Gastroesophageal sphincter (tissue), 4 donors: ENCODE measurements at places on chromosomes 5 and 9.

DNA sequence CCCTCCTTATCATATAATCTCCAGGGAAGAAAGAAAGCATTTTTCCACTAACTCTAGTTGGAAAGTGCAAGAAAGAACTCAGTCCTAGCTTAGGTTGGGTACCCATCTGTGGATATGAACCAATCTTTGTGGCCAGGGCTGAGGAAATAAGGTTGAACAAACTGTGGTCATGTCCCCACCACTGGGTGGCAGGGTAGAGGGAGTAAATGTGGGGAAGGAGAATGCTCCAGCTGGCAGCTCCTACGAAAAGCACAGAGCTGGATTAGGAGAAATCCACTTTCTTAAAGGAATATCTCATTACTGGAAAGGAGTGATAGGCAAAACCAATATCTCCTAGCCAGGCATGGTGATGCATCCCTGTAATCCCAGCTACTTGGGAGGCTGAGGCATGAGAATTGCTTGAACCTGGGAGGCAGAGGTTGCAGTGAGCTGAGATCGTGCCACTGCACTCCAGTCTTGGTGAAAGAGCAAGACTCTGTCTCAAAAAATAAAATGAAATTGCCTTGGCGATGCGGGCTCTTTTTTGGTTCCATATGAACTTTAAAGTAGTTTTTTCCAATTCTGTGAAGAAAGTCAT lies 175.1 kb downstream of the CCDC192 start:
- no peak for ATAC-seq

DNA sequence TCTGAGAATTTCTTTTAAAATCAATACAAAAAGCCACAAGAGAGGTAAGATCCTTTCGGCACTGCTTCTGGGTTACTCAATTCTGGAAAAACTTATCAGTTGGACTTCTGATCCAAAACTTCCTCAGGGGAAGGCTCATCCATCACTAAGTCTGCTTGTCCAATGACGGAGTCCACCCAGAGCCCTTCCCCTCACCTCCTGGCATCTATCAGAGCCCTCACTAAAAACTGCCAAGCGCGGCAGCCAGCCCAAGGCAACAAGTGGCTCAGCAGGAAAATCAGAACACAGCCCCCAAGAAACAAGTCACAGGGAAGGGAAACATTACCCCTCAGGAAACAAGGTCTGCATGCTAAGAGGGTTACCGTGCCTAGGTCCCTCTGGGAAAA lies 869 bp upstream of the ESM1 start:
- ATAC-seq, result no peak

GRCh38 chr5:11946317-11946716 lies 42.1 kb upstream of the CTNND2 start:
- ATAC-seq, result no peak

DNA sequence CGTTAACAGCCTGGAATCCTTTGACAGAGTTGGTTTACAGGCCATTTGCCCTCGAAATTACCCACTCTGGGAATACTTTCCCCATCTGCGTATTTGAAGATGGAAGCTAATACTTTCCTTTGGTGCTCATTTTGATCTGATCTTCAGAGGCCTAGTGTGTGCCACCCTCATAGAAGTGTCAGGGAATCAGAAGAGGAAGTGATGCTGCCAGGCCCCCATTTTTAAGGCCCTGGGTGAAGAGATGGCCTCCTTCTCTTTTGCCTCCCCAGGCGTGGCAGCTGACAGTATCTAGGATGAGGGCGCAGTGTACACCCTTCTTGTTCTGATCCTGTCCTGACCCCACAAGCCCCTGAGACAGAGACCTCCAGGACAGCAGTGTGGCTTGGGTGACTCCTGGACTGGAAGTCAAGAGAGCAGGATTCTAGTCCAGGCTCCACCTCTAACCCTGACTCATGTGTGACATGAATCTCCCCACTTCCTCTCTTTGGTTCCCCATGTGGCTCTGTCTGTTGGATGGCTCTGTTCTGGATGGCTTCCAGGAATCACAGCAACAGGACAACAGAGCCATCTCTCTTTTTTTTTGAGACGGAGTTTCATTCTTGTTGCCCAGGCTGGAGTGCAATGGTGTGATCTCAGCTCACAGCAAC lies 27.8 kb downstream of the CSF1R start:
- peak; percentile 51 for ATAC-seq

GRCh38 chr5:161311965-161312364 lies 234.6 kb downstream of the GABRB2 start:
- no peak for ATAC-seq

DNA sequence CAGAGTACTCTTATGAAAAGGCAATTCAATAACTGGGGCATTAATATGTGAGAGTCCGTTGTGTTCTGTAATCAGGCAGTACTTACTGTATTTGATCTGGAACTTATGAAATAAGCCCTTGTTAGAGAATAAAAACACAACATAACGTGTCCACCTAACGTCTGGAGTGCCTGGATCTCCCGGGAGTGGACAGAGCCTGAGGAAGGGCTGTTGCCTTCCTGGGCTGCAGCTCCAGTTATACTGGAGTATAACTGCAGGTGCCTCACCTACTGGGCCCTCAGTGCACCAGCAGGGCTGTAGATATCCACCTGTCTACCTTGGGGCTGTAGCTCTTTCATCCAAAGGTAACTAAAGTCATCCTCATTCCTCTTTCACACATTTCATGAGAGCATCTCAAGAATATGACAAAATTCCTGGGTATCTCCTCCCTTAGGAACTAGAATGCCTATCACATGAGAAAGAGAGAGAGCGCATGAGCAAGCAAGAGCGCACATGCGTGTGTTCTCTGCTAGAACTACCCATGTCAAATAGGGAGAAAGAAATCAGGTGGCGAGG lies 200.1 kb downstream of the GAPVD1 start:
- ATAC-seq, result no peak

GRCh38 chr5:137758715-137759306 lies 4.6 kb upstream of the HNRNPA0 start:
- ATAC-seq, result no peak

GRCh38 chr9:89815061-89815902 lies 210.5 kb downstream of the GADD45G start:
- ATAC-seq, result no peak

DNA sequence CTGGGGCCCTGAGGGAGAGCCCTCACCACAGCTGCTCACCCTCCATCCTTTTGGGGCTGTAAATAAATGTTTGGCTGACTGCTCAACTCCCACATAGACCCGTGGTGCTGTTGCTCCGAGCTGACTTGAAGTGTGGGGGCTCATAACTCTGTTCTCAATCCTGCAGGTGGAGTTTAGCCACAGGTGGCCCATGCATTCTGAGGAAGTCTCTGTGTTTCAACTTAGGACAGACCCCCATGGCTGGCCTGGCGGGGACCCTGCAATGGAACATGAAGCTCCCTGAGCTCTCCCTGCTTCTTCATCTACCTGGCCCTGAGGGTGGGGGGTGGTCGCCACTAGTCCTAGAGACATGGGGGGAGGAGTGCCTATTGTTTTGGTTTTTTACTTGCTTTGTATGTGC lies 19.7 kb downstream of the NDUFS6 start:
- ATAC-seq, result no peak

- no peak for ATAC-seq
Measured at GRCh38 chr5:169185626-169186025, 115.3 kb downstream of the SLIT3 start.

GRCh38 chr9:101225271-101225670 lies 159.5 kb downstream of the BAAT start:
- ATAC-seq, result no peak

- no peak for ATAC-seq
Measured at GRCh38 chr5:133235696-133236426, 184.0 kb downstream of the HSPA4 start.

- ATAC-seq, result no peak
Measured at GRCh38 chr5:53350368-53350767, 130.1 kb upstream of the FST start.

GRCh38 chr9:130583271-130583670 lies 3.9 kb downstream of the FUBP3 start:
- ATAC-seq, result no peak

- no peak for ATAC-seq
Measured at GRCh38 chr5:177520916-177521513, 4.3 kb upstream of the DDX41 start.

GRCh38 chr5:169803077-169803981 lies 166.3 kb downstream of the DOCK2 start:
- ATAC-seq, result peak; percentile 95

- ATAC-seq, result no peak
Measured at GRCh38 chr5:172115541-172115982, 72.5 kb downstream of the STK10 start.

- ATAC-seq, result no peak
Measured at GRCh38 chr9:120558454-120558853, 21.5 kb downstream of the CDK5RAP2 start.

GRCh38 chr9:90308691-90309090 lies 333.9 kb downstream of the DIRAS2 start:
- no peak for ATAC-seq

- ATAC-seq, result no peak
Measured at GRCh38 chr5:179533024-179533423, 17.3 kb upstream of the RUFY1 start.

GRCh38 chr5:139043157-139043905 lies 154.8 kb downstream of the SIL1 start:
- no peak for ATAC-seq

GRCh38 chr9:79268806-79269205 lies 303.0 kb upstream of the TLE4 start:
- ATAC-seq, result no peak

DNA sequence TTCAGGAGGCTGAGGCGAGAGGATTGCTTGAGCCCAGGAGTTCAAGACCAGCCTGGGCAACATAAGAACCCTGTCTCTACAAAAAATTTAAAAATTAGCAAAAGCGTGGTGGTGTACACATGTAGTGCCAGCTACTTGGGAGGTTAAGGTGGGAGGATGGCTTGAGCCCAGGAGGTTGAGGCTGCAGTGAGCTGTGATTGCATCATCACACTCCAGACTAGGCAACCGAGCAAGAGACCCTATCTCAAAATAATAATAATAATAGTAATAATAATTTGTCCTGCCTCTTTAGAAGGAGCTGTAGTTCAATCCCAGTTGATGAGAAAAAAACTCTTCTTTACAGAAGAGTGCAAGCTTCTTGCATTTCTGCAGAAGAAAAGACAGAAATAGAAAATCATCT lies 10.0 kb upstream of the CD74 start:
- ATAC-seq, result no peak

GRCh38 chr5:146369691-146370090 lies 31.1 kb downstream of the POU4F3 start:
- no peak for ATAC-seq

DNA sequence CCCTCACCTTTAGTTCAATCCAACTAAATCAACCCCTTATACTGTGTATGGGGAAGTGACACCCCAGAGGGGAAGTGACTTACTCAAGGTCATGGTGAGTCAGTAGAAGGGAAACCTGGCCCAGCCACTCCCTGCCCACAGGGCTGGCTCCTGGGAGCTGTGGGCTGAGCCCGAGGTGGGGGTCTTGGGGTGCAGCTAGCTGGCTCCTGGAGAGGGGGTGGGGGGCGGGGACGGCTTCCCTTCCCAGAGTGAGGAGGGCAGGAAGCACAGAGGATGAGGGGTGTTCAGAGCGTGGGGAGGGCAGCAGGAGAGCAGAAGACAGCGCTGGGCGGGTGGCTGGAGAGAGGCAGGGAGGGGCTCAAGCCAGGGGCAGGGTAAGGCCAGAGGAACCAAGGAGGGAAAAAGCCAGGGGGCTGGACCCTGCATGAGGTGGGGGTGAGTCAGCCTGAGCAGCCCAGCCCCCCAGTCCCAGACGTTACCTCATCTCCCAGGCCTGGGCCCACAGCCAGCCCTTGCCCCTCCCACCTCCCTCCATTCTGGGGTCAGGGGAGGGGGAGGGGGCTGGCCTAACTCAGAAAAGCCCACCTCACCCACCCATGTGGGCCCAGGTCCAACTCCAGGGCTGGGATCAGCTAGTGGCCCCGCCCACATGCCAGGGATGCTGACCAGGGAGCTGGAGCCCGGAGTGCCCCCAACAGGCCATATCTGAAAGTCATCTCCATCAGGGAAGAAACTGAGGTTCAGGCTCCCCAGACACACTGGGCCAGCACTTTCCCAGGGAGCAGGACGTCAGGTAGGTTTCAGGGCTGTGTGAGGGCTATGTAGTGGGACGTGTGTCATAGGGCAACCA lies 2.8 kb downstream of the PDLIM7 start:
- peak; percentile 25 for ATAC-seq

GRCh38 chr5:178117923-178118701 lies 4.8 kb downstream of the N4BP3 start:
- ATAC-seq, result peak; percentile 17

GRCh38 chr5:96377597-96377996 lies 55.5 kb downstream of the PCSK1 start:
- no peak for ATAC-seq

- peak; percentile 47 for ATAC-seq
Measured at GRCh38 chr5:10333154-10334006, 20.1 kb upstream of the MARCHF6 start.

DNA sequence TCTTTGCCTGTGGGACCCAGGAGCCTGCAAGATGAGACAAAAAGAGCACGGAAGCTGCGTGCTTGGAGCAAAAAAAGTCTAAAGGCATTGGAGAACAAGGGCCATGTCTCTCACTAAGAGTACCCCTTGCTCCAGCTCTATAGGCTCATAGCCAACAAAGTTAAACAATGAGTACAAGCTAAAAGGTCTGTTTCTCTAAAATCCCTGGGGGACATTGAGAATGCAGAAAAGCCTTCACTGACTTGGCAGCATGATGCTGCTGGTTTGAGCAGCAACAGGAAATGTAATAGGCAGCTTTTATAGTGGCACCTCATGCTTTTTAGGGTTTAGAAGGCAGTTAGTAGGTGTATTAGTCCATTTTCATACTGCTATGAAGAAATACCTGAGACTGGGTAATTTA lies 287.5 kb downstream of the SMARCA2 start:
- ATAC-seq, result no peak

- ATAC-seq, result no peak
Measured at GRCh38 chr5:68778484-68778883, 315.3 kb upstream of the SLC30A5 start.

GRCh38 chr9:89811356-89811755 lies 206.5 kb downstream of the GADD45G start:
- ATAC-seq, result no peak

DNA sequence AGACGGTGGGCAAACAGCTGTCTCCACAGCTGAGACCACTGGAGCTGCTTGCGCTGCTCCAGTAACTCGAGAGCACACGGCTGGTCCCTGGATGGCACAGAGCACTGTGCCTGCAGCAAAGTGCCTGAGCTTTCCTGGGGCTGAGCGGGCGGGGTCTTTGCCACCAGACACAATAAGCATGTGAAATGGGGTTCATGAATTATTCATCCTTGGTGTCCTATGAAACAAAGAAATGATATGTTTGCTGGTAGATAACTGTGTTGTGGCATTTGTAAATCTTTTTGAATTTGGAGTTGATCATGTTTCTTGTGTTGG lies 151.7 kb upstream of the MPDZ start:
- ATAC-seq, result no peak
